ENCODE measurements at places on chromosomes 2 and 18. TPM values are rescaled to one million over a fixed set of nuclear protein-coding genes. Genes with fewer than 3 reads are reported as not detected.

GRCh38 chr2:207891086-207891844 is 121.6 kb upstream of the FZD5 start:
- no peaks in the 10 kb centered on the region for H3K4me1 ChIP-seq
- H3K36me3 ChIP-seq = no peaks in the 10 kb centered on the region
- H3K4me3 ChIP-seq = no peak overlapping the region
- H3K27ac ChIP-seq = no peak overlapping the region

DNA sequence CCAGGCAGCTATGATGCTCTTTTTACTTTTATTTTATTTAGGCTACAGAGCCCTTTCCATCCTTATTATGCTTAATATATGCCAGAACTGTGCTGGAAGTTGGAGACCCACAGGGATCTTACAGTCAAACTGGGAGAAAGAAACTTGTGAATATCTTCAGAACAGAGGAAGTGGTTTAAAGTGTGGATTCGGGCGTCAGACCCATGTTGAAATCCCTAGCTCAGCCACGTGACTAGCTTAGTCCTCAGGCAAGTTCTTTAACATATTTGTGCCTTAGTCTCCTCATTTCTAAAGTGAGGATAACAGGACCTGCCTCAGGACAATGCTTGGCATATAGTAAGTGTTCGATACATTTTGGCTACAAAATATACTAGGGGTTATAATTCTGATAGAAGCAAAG is 59.1 kb downstream of the MAP3K20 start:
- H3K36me3 ChIP-seq = no peaks in the 10 kb centered on the region
- peak overlapping the region; percentile 71 for H3K4me3 ChIP-seq
- H3K4me1 ChIP-seq = peaks cover 34% of the 10 kb centered on the region
- H3K27ac ChIP-seq = no peak overlapping the region
- DNase-seq = no peak
- H3K27me3 ChIP-seq = peaks cover 3% of the 10 kb centered on the region

DNA sequence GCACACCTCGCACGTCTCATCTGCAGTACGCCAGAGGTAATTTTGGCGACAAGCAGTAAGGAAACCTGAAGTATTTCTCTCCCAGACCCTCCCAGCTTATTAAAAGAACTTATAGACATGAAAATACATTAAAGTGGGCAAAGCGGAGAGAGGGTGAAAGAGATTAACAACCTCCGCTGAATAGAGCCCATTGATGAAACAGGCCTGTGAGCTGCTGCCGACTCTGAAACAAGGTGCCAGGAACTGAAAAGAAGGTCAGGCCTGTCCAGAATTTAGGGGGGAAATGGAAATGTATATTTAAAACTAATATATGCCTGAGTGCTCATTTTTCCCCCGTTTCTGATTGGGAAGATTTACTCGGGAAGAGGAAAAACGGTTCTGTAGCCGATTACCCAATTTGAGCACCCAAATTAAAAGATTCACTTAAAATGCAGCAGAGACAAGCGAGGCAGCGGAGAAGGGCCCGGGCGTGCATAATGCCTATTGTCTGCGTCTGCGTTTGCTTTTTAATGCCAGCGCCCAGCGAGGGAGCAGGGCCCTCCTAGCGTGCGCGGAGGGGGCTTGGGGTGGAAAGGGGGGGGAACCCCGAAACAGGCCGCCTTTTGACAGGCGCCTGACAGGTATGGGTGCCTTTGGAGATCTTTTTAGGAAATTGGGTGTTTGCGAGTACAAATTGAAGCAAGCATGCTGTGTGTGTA is 316.2 kb downstream of the GBX2 start:
- no peaks in the 10 kb centered on the region for H3K27me3 ChIP-seq
- H3K4me1 ChIP-seq = no peaks in the 10 kb centered on the region
- no peak overlapping the region for H3K4me3 ChIP-seq
- no peaks in the 10 kb centered on the region for H3K36me3 ChIP-seq
- H3K27ac ChIP-seq = no peak overlapping the region
- no peak for DNase-seq

DNA sequence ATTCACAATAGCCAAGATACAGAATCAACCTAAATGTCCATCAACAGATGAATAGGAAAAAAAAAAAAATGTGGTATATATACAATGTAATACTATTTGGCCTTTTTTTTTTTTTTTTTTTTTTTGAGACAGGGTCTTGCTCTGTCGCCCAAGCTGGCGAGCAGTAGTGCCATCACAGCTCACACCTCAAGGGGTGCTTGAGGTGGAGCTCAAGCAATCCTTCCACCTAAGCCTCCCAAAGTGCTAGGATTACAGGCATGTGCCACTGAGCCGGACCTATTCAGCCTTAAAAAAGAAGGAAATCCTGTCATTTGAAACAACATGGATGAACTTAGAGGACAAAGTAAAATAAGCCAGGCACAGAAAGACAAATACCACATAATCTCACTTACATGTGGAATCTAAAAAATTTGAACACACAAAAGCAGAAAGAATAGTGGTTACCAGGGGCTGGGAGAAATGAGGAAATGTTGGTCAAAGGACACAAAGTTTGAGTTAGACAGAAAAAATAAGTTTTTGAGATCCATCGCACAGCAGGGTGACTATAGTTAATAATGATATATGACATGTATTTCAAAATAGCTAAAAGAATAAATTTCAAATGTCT is 26.0 kb downstream of the TLK1 start:
- no peak overlapping the region for H3K4me3 ChIP-seq
- H3K4me1 ChIP-seq = peaks cover 85% of the 10 kb centered on the region
- DNase-seq = no peak
- H3K27me3 ChIP-seq = no peaks in the 10 kb centered on the region
- H3K36me3 ChIP-seq = no peaks in the 10 kb centered on the region

- H3K36me3 ChIP-seq = no peaks in the 10 kb centered on the region
- H3K4me1 ChIP-seq = no peaks in the 10 kb centered on the region
- DNase-seq = no peak
Observed at GRCh38 chr2:85736456-85737355, 17.1 kb upstream of the ATOH8 start.

GRCh38 chr2:181954538-181954883 is 31.1 kb upstream of the PPP1R1C start:
- no peak overlapping the region for H3K4me3 ChIP-seq
- peaks cover 9% of the 10 kb centered on the region for H3K27me3 ChIP-seq
- no peak for DNase-seq
- no peaks in the 10 kb centered on the region for H3K36me3 ChIP-seq
- no peak overlapping the region for H3K27ac ChIP-seq

GRCh38 chr2:187475499-187476248 is 27.6 kb upstream of the CALCRL start:
- H3K4me3 ChIP-seq = no peak overlapping the region
- no peak overlapping the region for H3K27ac ChIP-seq
- no peaks in the 10 kb centered on the region for H3K4me1 ChIP-seq
- no peaks in the 10 kb centered on the region for H3K27me3 ChIP-seq
- H3K36me3 ChIP-seq = no peaks in the 10 kb centered on the region
- DNase-seq = no peak

GRCh38 chr2:138787053-138787666 is 7.0 kb upstream of the NXPH2 start:
- no peaks in the 10 kb centered on the region for H3K27me3 ChIP-seq
- H3K4me1 ChIP-seq = no peaks in the 10 kb centered on the region
- no peak overlapping the region for H3K27ac ChIP-seq
- no peak for DNase-seq
- no peaks in the 10 kb centered on the region for H3K36me3 ChIP-seq

- no peaks in the 10 kb centered on the region for H3K27me3 ChIP-seq
- no peak overlapping the region for H3K27ac ChIP-seq
- no peak overlapping the region for H3K4me3 ChIP-seq
- no peak for DNase-seq
- no peaks in the 10 kb centered on the region for H3K4me1 ChIP-seq
- no peaks in the 10 kb centered on the region for H3K36me3 ChIP-seq
Observed at GRCh38 chr18:10100941-10101701, 187.3 kb downstream of the VAPA start.

- H3K27me3 ChIP-seq = no peaks in the 10 kb centered on the region
- peaks cover 49% of the 10 kb centered on the region for H3K4me1 ChIP-seq
- DNase-seq = no peak
- peaks cover 8% of the 10 kb centered on the region for H3K36me3 ChIP-seq
- H3K27ac ChIP-seq = no peak overlapping the region
- H3K4me3 ChIP-seq = no peak overlapping the region
Observed at GRCh38 chr2:212791569-212791968, 253.0 kb upstream of the ERBB4 start.

DNA sequence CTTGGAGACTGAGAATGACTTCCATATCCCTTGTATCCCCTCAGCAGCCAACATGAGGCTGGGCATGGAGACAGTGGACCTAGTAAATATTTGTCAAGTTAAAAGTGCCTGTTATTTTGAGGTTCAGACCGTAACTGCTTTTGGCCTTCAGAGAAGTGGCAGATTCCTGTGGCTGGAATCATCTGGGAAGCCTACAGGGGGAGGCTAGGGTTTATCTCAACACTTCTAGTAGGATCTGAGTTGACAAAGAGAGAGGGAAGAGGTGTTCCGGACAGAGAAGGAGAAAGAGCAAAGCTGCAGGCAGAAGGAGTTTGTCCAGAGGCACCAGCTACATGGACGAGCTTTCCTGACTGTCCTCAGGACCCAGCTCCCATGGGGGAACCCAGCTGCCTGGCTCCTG is 27.0 kb downstream of the SLC14A2 start:
- peaks cover 4% of the 10 kb centered on the region for H3K27me3 ChIP-seq
- H3K27ac ChIP-seq = no peak overlapping the region
- H3K4me1 ChIP-seq = no peaks in the 10 kb centered on the region
- H3K36me3 ChIP-seq = no peaks in the 10 kb centered on the region
- no peak for DNase-seq
- H3K4me3 ChIP-seq = no peak overlapping the region

- H3K36me3 ChIP-seq = no peaks in the 10 kb centered on the region
- peaks cover 3% of the 10 kb centered on the region for H3K27me3 ChIP-seq
- peaks cover 30% of the 10 kb centered on the region for H3K4me1 ChIP-seq
- DNase-seq = no peak
- no peak overlapping the region for H3K27ac ChIP-seq
Observed at GRCh38 chr2:25340181-25340921, 1.4 kb downstream of the DNMT3A start.

DNA sequence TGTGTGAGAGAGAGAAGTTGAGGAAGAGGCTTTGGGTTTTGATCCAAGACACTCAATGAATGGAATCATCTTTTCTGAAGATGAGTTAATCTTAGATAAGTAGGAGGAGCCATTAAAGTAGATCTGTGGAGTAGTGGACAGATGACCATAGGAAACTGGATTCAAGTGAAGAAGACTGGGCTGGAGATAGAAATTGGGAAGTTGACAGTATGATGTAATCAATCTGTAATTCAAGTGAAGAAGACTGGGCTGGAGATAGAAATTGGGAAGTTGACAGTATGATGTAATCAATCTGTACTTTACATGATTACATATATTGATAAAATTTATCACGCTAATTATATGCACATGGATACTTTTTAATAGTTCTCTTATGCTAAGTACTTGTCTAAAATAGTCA is 92.8 kb downstream of the PHLPP1 start:
- H3K27ac ChIP-seq = no peak overlapping the region
- H3K36me3 ChIP-seq = no peaks in the 10 kb centered on the region
- peaks cover 4% of the 10 kb centered on the region for H3K4me1 ChIP-seq

- no peak for DNase-seq
- H3K4me3 ChIP-seq = no peak overlapping the region
- H3K27ac ChIP-seq = no peak overlapping the region
- H3K27me3 ChIP-seq = peaks cover 21% of the 10 kb centered on the region
Observed at GRCh38 chr2:170711196-170711773, 3.9 kb upstream of the SP5 start.

DNA sequence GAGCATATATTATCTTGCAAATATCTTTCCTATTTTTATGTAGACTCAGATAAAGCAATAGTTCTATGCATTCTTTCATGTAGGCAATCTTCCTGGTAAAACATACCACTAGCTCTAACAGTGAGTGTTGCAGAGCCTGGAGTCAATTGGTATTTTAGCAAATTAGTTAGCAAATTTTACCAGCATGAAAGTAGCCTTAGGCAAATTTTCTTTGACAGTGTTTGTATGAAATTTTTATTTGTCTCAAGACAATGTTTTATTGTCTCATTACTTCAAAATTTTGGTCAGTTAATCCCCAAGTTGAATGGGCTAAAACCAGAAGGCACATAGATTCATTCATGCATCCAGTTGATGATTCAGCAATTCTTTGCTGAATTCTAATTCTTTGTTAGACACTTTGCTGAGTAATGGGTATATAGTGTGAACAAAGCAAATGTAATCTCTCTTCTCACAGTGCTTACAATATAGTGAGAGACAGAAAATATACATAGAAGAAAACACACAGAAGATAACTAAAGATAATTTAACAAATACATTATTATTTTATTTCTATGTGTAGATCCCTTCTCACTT is 27.1 kb downstream of the SLC38A11 start:
- H3K36me3 ChIP-seq = peaks cover 3% of the 10 kb centered on the region
- no peak overlapping the region for H3K27ac ChIP-seq
- no peak for DNase-seq

DNA sequence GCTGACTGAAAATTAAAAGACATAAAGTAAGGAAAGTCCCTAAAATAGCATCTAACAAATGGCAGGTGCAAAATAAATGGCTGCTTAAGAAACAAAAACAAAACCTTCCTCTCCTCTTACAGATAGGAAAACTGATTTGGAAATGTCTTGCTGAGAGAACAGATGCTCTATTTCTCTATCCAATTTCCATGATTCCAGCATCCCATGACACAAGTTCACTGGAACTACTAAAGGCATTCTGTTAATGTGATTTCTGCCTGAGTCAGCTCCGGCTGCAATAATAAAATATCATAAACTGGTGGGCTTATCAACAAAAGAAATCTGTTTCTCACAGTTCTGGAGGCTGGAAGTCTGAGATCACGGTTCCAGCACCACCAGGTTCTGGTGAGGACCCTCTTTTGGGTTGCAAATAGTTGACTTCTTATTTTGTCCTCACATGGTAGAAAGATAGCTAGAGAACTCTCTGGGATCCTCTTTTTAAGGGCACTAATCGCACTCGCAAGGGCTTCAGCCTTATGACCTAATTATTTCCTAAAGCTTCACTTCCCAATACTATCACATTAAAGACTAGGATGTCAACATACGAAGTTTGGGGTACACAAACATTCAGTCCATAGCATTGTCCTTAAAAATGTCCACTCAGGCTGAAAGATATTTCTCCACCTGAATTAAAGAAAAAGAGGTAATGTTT is 78.2 kb upstream of the GALNT3 start:
- H3K4me1 ChIP-seq = peaks cover 24% of the 10 kb centered on the region
- H3K36me3 ChIP-seq = peaks cover 12% of the 10 kb centered on the region
- H3K4me3 ChIP-seq = no peak overlapping the region

GRCh38 chr18:36296650-36297416 is 680 bp upstream of the FHOD3 start:
- no peaks in the 10 kb centered on the region for H3K36me3 ChIP-seq
- no peak overlapping the region for H3K27ac ChIP-seq
- peaks cover 7% of the 10 kb centered on the region for H3K27me3 ChIP-seq
- no peak overlapping the region for H3K4me3 ChIP-seq
- no peak for DNase-seq

- H3K36me3 ChIP-seq = no peaks in the 10 kb centered on the region
- no peak overlapping the region for H3K27ac ChIP-seq
- no peaks in the 10 kb centered on the region for H3K4me1 ChIP-seq
- no peak for DNase-seq
- no peak overlapping the region for H3K4me3 ChIP-seq
- H3K27me3 ChIP-seq = peaks cover 2% of the 10 kb centered on the region
Observed at GRCh38 chr2:40165509-40165844, 286.4 kb downstream of the SLC8A1 start.

The ASIC4 gene
- polyA plus RNA-seq = not detected

The MTCL1 gene
- not detected for polyA plus RNA-seq

The DPP4 gene
- 6.0 TPM for polyA plus RNA-seq

The ABCG5 gene
- polyA plus RNA-seq = not detected

The DSG4 gene
- polyA plus RNA-seq = not detected

The RAD51AP2 gene
- not detected for polyA plus RNA-seq

The VAMP5 gene
- polyA plus RNA-seq = 201 TPM

The GALNT13 gene
- not detected for polyA plus RNA-seq

The POLR1B gene
- 17.1 TPM for polyA plus RNA-seq

The BOLL gene
- polyA plus RNA-seq = 0.08 TPM

The C2orf78 gene
- polyA plus RNA-seq = not detected

The TMEM163 gene
- 5.2 TPM for polyA plus RNA-seq

The ZNF396 gene
- 1.0 TPM for polyA plus RNA-seq

The REG1A gene
- polyA plus RNA-seq = not detected
